ENCODE measurements at places on chromosomes 6 and 20.
A peak's percentile ranks its signal among the peaks of the same experiment; 100 is the strongest.

DNA sequence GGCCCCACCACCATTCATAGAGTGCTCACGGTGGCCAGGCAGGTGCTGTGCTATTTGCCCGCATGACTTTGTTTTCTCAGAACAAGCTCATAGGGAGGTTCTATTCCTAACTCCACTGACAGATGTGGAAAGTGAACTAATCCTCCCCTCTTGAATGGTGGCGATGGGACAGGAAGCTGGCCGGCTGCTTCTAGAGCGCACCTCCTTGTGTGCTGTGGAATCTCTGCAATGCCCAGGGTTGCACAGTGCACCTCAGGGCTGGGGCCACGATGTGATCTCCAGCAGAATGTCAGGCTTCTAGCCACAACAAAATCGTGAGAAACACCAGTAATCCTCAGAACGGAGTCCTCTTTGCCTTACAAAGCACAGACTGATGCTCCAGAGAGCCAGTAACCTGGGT lies 53.8 kb upstream of the SLC22A23 start:
- no peak for DNase-seq

DNA sequence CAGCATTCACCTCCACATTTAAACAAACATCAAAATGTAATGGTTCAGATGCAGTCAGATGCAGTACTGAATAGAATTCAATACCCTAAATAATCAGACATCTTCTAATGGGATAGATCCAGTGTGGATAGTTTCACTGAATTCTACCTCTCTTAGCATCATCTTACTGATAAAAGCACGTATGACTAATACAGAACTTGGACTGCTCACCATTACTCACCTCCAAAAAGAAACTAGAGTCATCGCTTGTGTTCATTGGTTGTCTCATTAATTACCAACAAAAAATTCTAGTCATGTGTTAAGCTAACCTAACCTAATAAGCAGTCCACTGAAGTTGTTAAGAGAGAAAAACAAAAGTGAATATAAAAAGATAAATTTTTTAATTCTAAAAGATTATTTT lies 165.9 kb upstream of the IRAK1BP1 start:
- DNase-seq = no peak

DNA sequence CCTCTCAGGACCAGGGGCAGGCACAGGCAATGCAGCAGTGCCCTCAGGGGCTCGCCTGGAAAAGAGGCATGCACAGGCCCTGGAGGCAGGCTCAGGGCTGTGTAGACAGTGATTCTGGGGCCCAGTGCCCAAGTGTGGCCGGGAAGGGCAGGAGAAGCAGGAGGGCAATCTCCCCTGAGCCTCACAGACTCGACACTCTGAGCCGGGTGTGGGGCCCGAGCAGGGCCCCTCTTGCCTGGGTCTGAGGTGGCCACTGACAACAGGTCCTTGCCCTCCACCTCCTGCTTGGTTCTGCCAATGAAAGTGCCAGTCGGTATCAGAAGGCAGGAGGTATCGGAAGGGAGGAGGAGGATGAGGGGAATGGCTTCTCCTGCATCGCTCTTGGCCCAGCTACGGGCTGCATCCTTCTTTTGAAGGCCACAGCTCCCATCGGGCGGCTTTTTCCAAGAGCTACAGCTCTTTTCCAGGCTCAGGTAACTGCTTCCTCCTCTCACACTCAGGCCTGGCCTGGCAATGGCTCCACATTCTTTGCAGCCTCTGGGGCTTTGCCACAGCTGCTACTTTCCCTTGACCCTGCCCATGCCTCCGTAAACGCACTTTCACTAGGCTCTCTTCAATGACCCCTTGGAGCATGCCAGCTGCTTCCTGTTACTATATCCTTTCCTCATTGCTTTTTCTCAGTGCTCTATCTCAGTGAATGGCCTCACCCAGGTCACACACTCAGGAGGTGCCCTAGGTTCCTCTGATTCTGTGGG lies 24.5 kb downstream of the GABRR2 start:
- DNase-seq = no peak

DNA sequence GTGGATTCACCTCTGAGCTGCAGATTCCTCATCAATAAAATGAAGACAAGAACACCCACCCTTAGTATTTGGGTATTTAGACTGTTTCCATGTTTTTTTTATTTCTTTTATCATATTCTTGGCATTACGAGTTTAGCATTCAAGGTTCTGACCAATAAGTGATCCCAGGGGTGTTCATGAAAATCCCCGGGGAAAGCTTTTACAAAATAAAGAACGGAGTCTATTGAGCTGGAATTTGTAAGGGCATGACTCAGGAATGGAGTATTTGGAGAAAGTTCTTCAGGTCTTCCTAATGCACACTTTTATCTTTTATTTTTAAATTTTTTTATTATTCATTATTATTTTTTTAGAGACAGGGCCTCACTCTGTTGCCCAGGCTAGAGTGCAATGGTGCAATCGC lies 19.4 kb upstream of the TOX2 start:
- DNase-seq = no peak

GRCh38 chr6:4521070-4521469 lies 255.1 kb upstream of the CDYL start:
- no peak for DNase-seq

DNA sequence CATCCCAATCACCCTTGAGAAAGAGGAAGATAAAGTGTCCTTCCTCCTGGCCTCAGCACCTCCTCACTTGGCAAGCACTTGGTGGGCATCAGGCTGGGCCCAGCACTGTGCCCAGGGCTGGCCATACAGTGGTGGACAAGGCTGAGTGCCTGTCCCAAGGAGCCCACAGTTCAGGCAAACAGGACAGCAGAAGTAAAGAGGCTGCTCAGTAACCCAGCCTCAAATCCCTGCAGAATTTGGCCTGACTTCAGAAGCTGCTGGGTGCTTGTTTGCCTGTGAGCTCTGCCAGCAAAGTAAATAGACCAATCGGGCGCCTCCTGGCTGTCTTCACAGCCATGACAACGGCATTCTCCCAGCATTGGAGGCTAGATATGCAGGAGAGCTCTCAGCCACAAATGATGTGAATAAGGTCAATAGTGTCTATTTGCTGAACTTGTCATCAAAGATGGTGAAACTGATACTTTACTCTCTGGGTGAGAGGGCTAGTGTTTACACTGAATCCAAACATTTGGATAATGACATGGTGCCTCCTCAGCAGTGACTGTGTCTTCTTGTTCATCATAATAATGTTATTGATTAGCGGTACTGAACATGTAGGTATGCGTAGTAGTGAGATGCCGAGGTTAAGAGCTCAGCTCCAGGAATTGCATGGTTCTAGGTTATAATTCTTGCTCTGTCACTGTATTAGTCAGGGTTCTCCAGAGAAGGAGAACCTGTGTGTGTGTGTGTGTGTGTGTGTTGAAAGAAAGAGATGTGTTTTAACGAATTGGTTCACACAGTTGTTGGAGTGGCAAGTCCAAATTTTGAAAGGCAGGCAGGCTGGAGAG lies 36.9 kb upstream of the FANCE start:
- no peak for DNase-seq

GRCh38 chr20:6524305-6524704 lies 243.2 kb upstream of the BMP2 start:
- DNase-seq = no peak

GRCh38 chr20:23826541-23827021 lies at the start of gene CST2:
Gene CST2 (minus strand): TSS chr20:23826729. CDS start chr20:23826660, 69 bp downstream.
- no peak for DNase-seq

DNA sequence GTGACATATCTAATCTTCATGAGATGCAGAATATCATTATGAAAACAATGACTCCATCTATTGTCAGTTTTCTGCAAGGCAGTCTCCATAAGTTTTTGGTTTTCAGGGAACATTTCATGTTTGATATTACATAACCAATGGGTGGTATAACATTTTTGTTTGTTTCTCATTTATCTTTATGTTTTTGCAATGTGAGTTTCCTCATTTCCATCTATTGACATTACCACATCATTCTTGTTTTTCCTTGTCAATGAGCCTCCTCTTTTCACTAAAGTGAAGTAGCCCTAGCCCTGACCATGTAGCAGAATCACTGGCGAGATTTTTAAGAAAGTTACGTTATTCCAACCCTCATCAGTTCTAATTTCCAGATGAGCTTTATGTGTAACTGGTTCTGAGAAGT lies 4.4 kb downstream of the EFHC1 start:
- no peak for DNase-seq

DNA sequence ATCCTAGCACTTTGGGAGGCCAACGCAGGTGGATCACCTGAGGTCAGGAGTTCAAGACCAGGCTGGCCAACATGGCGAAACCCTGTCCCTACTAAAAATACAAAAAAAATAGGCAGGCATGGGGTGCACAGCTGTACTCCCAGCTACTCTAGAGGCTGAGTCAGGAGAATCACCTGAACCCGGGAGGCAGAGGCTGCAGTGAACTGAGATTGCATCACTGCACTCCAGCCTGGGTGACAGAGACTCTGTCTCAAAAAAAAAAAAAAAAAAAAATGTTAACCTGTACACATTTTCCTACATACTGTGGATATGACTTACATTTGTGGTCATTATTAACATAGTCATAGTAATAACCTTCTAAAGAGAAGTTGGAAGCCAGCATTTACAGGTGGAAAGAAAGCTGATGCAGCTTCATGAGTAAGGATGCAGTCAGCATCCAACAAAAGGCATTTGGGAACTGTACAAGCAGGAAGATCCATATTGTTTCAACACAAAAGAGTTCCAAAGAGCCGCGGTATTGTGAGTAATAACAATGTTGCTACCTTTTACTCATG lies 186.2 kb downstream of the GPX5 start:
- no peak for DNase-seq

- no peak for DNase-seq
These were observed 47.8 kb upstream of the NRSN1 start for GRCh38 chr6:24078200-24078599.

- DNase-seq = no peak
These were observed 571 bp upstream of the EEF1A2 start for GRCh38 chr20:63499338-63499969.

DNA sequence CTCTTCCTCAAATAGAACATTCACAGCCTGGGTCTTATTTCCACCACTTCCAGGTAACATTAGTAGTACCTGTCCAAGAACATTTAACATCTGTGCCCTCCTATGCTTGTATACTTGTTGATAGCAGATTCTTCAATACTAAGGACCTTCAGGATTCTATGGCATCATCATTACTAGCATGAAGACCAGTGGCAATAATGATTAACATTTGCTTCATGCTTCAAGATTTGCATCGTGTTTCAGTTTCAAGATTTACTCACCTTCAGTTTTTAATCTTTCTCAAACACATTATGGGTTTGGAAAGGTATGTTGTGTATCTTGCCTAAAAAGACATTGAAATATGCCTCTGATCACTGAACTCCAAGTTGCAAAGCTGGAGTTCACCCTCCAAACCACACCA lies 412.8 kb upstream of the NRSN1 start:
- DNase-seq = no peak

- no peak for DNase-seq
These were observed 51.2 kb downstream of the HNF4A start for GRCh38 chr20:44406572-44407137.

DNA sequence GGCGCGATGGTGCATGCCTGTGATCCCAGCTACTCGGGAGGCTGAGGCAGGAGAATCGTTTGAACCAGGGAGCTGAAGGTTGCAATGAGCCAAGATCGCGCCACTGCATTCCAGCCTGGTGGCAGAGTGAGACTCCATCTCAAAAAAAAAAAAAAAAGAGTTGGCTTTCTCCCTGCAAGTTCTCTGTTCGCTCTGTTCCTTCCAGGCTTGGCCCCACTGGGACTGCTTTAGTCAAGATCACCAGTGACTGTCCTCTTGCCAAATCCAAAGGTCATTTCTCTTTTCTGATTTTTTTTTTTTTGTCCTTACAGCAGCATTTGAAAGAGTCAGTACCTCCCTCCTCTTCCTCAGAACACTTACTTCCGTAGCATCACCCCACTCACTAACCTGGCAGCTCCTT lies 10.8 kb upstream of the GNRH2 start:
- no peak for DNase-seq

GRCh38 chr6:23394681-23395080 lies 731.3 kb upstream of the NRSN1 start:
- DNase-seq = no peak

- DNase-seq = no peak
These were observed 27.9 kb downstream of the STK38 start for GRCh38 chr6:36519352-36519751.

DNA sequence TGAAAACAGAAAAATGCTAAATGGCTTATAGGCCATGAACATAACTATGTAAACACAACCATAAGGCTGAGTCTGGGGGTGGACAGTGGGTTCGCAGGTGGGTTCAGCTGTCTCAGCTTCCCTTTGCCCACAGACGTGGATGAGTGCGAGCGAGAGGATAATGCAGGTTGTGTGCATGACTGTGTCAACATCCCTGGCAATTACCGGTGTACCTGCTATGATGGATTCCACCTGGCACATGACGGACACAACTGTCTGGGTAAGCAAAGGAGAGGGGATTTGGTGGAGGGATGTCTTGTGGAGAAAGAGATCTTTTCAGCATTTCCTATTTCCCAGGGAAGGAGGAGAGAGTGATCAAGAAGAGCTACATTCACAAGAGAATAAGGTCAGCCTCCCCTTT lies 14.7 kb downstream of the SCUBE3 start:
- no peak for DNase-seq

GRCh38 chr6:11653028-11653583 lies 115.6 kb downstream of the TMEM170B start:
- DNase-seq = peak; percentile 31

DNA sequence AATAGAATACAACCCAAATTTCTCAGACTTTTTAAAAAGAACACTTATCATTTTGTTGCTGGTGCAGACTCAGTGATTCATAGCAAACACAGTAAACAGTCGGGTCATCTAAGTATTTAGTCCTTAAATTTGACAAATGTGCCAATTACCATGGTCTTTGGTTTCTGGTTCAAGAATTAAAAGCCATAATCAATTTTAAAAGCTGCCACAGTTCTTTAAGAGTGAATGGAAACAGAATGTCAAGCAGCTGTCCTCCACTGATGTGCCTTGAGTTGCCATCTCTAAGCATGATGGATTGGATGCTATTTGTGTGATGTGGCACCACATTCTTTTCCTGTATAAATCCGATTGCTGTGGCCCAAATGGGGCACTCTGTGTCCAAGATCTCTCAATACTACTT lies 67.2 kb upstream of the MLIP start:
- DNase-seq = no peak

DNA sequence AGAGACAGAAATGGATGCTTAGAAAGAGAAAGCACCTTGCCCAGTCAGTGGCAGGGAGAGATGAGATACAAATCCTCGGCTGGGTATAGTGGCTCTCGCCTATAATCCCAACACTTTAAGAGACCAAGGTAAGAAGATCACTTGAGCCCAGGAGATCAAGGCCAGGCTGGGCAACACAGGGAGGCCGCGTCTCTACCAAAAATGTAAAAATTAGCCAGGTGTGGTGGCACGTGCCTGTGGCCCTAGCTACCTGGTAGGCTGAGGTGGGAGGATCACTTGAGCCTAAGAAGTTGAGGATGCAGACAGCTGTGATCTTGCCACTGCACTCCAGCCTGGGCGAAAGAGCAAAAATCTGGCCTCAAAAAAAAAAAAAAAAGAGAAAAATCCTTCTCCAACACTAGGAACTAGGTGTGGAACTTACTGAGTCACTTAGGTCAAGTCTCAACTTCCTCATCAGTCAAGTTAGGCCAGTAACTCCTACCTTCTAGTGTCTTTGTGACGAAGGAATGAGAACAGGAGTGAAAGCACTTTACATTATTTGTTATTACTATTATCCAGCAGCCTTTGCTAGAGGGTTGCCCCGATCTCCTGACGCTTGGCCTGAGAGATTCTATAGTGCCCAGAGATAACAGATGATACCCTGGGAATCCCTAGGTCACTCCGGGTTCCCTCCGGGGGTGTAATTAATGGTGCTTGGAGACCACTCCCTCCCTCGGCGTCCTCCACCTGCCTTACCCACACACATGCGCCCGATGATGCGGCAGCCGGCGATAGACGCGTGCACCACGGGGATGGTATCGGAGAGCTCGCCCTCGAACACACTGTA lies 918 bp downstream of the EIF6 start:
- DNase-seq = no peak

All from stimulated activated CD4-positive, alpha-beta T cell treated with anti-CD3 and anti-CD28 coated beads, Interleukin-15, amount 100 ng/mL, for 48 hours (primary cell).